Fibroblast of the aortic adventitia (primary cell): ENCODE measurements at places on chromosomes 12 and 14.
A peak's percentile ranks its signal among the peaks of the same experiment; 100 is the strongest.

GRCh38 chr12:123113026-123113425 is 37.9 kb downstream of the PITPNM2 start:
- DNase-seq: no peak

- peak; percentile 56 for DNase-seq
These were observed 507.9 kb downstream of the PRKD1 start for GRCh38 chr14:29419736-29420135.

- DNase-seq: no peak
These were observed 2.6 kb downstream of the TRMT61A start for GRCh38 chr14:103531421-103532215.

DNA sequence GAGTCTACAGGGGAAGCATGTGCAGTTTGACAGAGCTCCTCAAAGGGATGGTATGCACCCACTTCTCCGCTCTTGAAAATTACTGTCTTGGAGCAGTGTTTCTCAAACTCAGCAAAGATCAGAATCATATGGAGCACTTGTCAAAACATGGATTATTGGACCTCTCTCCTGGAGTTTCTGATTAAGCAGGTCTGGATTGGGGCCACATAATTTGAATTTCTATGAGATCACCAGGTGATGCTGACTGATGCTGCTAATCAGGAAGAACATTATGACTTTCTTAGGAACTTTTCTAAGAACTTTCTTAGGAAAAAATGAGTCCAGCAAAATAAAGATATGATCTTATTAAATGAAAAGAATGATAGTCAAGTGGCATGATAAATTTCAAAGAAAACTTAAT is 144.3 kb downstream of the CPNE8 start:
- DNase-seq: no peak

GRCh38 chr14:48943913-48944312 is 642.3 kb downstream of the RPS29 start:
- DNase-seq: no peak

DNA sequence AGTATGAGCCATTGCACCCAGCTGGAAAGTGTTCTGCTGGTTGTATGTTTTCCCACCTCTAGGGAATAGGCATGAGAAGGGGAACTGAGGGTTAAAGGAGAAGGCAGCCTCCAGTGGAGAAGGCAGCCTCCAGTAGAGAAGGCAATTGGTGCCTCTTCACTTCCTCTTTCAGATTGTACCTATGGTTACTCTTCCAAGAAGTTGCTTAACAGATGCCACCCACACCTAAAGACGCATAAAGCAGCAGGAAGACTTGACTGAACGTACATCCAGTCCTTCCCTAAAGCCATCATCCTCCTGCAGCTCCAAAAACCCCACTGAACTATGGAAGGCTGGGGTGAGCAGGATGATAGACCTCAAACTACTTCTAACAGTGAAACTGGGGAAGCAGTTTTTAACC is 13.1 kb downstream of the DPF3 start:
- no peak for DNase-seq

DNA sequence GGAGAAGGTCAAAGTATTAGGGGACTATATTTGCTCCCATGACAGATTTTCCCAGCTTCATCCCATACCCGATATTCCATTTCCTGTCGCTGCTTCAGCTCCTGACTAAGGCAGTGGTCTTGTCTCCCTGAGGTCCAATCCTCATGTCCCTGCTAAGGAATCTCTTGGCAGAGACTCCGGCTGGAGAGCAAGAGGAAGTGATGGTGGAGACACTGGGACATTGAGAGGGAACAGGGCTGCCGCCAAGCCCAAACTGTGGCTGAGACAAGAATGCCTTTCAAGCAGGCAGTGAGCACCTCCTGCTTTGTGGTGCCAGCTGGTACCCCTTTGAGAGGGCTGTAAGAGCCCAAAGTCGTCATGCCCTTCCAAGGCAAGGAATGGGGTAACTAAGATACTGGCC is 5.5 kb downstream of the SP7 start:
- DNase-seq: no peak

DNA sequence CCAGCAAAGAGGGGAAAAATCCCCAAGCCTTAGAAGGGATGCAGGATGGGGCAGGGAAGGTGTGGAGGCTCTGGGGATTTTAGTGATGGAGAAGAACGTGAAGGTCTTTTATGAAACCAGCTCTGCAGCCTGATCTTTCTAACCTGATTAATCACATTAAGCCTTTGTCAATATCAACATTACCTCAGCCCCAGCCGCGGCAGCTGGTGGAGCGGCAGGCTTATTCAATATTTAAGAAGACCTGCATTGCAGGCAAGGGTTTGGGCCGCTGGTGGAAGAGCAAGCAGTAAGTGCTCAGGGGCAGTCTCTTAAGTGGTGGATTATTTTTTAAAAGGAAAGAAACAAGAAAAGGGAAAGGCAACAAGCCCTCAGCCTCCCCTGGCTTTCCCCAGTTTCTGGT is 16.6 kb downstream of the RPH3A start:
- no peak for DNase-seq

DNA sequence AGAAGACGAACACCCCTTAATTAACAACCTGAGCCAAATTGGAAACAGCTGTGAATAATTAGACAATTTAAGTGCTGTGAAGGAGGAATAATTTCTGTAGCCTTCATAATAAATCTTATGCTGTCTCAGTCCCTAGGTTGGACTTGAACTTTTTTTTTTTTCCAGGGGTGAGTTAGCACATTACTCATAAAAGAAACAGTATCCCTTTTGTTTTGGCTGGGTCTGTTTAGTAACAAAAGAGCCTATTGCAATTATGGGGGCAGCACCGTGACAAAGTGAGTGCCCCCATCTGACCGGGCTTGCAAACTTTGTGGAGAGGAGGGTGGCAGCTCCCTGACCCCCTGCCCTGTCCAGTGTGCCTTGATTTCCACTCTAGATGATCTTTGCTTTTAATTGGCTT is 167.4 kb downstream of the DICER1 start:
- no peak for DNase-seq

DNA sequence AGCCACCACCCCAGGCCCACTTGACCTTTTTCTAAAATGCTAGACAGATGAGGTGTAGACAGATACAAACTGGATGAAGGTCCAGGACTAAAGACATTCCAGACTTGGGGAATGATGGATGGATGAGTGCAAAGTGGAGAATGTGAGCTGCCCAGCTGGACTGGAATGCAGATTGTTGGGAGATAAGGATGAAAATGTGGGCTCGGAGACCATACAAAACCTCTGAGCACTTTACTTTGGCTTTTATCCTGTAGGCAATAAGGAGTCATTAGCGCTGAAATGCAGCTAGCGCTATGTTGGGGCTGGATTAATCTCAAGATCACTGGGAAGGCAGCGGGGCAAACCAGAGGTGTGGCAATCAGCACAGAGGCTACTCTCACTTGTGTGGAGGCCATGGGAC is 64.7 kb upstream of the GNPNAT1 start:
- no peak for DNase-seq

DNA sequence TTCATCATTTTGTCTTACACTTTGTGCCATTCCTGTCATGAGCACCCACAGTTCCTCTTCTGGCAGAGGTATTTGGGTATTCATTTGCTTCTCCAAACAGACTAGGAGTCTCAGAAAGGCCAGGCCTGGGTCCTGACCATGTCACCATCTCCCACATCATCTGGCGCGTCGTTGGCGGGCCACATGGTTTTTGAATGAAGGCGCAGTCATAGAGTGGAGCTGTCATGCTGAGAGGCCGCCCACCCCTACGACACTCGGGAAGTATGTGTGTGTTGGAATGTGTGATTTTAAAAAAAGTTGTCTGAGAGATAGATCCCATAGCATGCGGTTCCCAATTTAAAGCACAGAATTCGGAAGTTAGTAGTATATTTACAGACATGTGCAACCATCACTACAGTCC is 15.6 kb upstream of the TTC7B start:
- DNase-seq: no peak

DNA sequence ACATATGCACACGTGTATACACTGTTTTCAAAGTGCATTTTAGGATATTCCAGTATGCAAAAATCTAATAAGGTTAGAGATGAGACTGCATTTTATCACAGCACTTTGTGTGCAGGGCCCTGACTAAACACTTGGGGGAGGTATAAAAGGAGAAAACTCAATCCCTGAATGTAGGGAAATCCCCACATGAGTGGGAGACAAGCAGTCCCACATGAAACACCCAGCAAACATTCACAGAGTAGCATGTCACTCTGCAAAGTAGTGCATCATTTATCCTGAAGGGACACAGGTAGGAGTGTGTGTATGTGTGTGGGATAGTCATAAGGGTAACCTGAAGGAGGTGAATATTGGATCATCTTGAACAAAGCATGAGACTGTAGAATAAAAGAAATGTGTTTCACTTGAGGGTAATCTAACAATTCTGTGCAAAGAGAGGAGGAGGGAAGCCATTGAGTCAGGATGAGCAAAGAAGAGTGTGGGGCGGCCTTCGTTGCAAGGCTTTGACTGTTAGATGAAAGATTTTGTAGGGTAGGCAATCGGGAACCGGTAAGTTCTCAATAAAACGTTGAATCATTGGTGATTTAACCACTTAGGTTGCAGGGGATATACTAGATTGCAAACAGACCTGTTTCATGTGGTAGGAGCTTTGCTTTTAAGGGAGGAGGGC is 2.9 kb downstream of the PRPF40B start:
- peak; percentile 27 for DNase-seq

GRCh38 chr12:2343681-2344080 is 290.9 kb downstream of the CACNA1C start:
- no peak for DNase-seq

GRCh38 chr12:115657081-115658013 is 620.1 kb downstream of the MED13L start:
- no peak for DNase-seq

- peak; percentile 3 for DNase-seq
These were observed 697 bp downstream of the ATP6V0A2 start for GRCh38 chr12:123712780-123713319.

DNA sequence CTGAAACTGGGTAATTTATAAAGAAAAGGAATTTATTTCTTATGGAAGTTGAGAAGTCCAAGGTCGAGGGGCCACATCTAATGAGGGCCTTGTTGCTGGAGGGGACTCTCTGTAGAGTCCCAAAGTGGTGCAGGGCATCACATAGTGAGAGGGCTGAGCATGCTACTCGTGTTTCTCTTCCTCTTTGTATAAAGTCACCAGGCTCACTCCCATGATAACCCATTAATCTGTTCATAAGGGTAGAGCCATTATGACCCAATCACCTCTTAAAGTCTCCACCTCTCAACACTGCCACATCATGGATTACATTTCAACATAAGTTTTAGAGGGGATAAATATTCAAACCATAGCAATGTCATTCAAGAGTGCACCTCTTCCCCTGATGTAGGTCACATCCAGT is 79.1 kb upstream of the ATP2B1 start:
- no peak for DNase-seq

- DNase-seq: peak; percentile 16
These were observed 127.9 kb downstream of the TMTC1 start for GRCh38 chr12:29655861-29656260.

- DNase-seq: no peak
These were observed 28.1 kb downstream of the ANO6 start for GRCh38 chr12:45243963-45244362.

GRCh38 chr12:31903025-31903424 is 56.2 kb upstream of the RESF1 start:
- no peak for DNase-seq

DNA sequence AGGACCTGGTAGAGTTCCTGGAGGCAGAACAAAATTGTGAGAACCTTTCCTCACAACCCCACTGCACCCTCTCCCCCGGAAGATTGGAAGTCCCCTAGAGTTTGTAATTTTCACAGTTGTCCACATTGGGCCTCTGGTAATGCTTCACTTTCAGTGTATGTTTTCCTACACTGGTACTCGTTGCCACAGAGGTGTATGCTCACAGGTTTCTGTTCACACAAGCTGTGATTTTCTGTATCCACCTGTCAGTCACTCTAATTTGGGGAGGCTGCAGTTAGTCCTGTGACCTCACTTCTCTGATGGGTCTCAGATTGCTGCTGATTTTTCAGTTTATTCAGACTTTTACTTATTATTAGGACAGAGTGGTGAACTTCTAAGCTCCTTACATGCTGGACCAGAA is 66.4 kb upstream of the BMP4 start:
- no peak for DNase-seq

- DNase-seq: no peak
These were observed 189.5 kb upstream of the FRMD6 start for GRCh38 chr14:51462182-51462581.

DNA sequence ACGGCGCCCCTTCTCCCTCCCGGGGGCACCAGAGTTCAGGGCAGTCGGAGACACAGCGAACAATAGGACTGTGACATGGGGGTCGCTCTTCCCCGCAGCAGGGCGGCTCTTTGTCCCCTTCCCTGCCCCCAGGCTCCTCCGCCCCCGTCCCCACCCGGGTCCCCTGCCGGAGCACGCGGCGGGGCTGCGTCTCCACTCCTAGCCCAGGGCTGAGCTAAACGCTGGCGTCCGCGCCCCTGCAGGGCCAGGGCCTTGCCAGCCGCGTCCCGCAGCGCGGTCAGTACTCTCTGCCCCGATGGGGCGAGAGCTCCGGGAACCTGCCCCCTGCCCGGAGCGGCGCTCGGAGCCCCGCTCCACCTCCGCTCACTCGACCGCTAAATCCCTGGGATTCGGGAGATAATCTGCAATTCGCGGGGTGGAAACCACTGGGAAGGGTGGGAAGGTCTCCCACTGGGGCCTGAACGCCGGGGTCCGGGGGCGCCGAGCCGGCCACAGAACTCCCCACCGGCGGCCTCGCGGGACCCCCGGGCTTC is 825 bp upstream of the CCDC85C start:
- peak; percentile 28 for DNase-seq

DNA sequence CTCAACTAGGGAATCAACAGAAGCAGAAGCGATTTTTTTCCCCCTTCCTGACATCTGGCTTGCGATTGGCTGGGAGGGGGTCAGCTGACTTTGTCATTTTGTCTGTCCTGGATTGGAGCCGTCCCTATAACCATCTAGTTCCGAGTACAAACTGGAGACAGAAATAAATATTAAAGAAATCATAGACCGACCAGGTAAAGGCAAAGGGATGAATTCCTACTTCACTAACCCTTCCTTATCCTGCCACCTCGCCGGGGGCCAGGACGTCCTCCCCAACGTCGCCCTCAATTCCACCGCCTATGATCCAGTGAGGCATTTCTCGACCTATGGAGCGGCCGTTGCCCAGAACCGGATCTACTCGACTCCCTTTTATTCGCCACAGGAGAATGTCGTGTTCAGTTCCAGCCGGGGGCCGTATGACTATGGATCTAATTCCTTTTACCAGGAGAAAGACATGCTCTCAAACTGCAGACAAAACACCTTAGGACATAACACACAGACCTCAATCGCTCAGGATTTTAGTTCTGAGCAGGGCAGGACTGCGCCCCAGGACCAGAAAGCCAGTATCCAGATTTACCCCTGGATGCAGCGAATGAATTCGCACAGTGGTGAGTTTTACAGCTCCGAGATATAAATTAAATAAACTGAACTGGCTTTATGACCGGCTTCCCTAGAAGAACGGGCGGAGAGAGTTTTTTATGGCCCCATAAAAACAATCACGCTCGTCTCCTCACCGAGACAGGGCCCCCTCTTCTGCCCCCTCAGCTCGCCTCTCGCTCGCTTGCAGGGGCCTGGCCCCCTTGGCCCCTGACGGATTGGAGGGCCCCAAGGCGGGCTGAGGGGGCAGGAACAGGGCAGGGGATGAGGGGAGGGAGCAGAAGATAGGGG is at the start of gene HOXC6:
Gene HOXC6, plus strand, starts transcription at position 127 of the 888 bp plus-strand sequence. Its CDS starts 82 bp downstream, at position 209.
- DNase-seq: peak; percentile 43
